ENCODE measurements at places on chromosomes 4 and X.
A peak's percentile ranks its signal among the peaks of the same experiment; 100 is the strongest.

- no peak for DNase-seq
Measured at GRCh38 chr4:158042591-158043030, 130.2 kb downstream of the GASK1B start.

DNA sequence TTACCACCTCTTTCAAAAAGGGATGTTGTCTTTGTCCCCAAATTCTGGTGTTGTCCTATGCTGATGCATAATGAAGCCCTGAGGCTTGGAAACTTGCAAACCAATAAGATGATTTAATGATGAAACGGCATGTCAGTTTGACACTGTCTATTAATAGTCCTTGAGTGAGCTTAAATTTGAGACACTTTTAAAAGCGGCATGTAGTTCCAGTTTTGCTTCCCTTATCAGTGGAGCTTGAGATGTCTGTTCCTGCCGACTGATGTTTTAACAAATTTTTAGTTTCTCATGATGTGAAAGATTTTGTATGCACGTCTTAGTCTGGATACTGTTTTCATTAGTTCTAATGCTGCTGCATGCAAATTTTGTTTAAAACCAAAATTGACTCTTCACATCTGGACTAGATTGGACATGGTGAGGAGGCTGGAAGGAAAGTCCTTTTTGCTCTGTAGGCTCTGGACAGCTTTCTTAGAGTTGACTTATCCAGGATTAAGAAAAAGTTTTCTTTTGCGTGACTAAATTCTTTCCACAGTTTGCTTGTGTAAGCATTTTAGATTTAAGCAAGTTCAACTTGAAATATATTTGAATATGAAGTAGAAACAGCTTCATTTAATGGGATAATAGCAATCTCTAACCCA lies 11.7 kb downstream of the C1GALT1C1 start:
- no peak for DNase-seq

DNA sequence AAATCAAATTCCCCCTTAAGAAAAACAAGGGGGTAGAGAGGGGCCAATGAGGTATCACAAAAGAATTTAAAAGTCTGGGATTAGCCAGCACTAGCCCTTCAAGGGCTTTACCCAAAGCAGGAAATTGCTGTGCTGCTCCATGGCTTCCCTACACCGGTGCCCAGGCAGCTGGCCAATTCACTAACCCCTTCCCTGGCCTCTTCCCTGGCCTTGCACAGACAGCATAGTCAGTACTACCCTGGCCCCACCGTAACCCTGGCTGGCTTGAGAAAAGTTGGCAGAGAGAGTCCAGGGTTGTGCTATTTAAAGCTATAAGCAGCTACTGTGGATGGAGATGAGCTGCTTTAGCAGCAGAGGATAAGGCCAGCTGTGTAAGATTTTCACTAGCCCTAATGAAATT lies 43.1 kb downstream of the ADAMTS3 start:
- peak; percentile 74 for DNase-seq

DNA sequence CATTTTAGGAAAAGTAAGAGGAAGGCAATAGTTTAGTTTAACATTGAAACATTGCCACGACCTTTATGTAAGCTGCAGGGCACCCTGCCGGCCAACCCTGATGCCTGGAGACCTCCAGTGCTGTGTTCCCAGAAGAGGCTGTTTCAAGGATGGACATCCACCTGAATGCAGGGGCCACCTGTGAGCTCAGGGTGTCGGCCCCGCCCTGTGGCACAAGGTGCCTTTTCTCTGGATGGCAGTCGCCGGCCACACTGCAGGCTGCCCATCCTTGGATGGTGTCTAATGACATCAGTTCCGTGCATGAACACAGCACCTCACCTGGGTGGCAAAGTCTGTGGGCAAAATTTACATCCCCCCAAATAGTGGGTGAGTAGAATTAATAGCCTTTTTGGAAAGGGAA lies 180.0 kb downstream of the AFAP1 start:
- DNase-seq, result no peak

Data from SJCRH30 (cell line).